ENCODE measurements at places on chromosomes 2 and 18. TPM values are rescaled to one million over a fixed set of nuclear protein-coding genes. Genes with fewer than 3 reads are reported as not detected.
A peak's percentile ranks its signal among the peaks of the same experiment; 100 is the strongest.

DNA sequence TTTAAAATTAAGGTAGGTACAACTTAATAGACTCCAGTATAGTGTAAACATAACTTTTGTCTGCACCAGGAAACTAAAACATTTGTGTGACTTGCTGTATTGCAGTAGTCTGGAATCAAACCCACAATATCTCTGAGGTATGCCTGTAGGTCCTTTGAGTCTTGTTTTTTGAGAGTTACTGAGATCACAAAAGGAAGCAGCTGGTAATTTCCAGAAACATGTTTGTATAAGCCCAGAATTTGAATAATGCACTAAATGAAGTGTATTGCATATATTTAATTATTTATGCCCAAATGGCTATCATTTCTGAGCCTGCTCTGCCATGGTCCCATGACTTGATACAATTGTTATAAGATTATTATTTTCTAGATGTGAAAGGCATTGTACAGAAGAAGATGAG is 143.3 kb upstream of the LYPD6 start:
- DNase-seq = no peak
- no peaks in the 10 kb centered on the region for H3K36me3 ChIP-seq

GRCh38 chr18:67145586-67146292 is 370.8 kb downstream of the DSEL start:
- no peak overlapping the region for H3K27ac ChIP-seq
- no peaks in the 10 kb centered on the region for H3K4me1 ChIP-seq
- H3K27me3 ChIP-seq = no peaks in the 10 kb centered on the region
- H3K36me3 ChIP-seq = no peaks in the 10 kb centered on the region

IAH1 gene
- 72.1 TPM for total RNA-seq

TUBA3E gene
- not detected for total RNA-seq

DNA sequence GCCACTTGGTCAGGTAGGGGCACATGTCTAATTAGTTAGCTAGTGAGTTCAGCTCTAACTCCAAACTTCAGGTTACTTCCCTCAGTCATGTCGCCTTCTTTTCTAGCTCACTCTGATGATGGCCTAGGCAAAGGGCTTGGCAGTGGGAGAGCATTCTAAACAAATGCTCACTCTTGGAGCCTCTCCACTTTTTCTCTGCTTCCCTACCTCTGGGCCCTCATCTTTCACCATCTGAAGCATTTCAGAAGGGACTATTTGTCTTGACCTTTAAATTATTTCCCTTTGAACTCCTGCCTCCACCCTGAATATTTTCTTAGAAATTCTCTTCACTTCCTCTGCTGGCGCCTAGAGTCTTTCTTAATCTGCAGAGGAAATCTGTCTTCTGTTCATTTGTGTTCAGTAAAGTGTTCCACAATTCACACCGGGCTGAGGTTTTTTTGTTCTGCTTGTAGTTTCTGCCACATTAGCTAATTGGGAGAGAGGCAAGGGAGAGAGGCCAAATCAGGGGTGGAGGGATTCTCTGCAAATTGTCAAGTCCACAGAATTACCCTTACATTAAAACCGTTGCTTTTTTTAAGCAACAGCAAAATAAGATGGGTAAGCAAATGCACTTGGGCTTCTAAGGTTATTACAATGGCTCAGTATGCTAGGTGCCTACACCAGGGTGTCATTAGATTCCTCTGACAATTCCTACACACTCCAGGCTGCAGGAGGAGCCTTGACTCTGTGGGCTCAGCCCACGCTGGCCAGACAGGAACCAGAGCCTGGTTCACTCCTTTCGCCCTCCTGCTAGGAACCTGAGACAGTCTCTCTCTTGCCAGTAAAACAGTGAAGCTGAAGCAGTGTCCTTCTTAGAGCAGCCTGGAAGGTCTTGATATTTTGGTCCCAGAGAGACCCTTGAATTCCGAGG is 5.5 kb downstream of the MSGN1 start:
- DNase-seq = no peak
- no peak overlapping the region for H3K4me3 ChIP-seq
- peaks cover 8% of the 10 kb centered on the region for H3K4me1 ChIP-seq
- H3K36me3 ChIP-seq = no peaks in the 10 kb centered on the region
- H3K27ac ChIP-seq = no peak overlapping the region

DNA sequence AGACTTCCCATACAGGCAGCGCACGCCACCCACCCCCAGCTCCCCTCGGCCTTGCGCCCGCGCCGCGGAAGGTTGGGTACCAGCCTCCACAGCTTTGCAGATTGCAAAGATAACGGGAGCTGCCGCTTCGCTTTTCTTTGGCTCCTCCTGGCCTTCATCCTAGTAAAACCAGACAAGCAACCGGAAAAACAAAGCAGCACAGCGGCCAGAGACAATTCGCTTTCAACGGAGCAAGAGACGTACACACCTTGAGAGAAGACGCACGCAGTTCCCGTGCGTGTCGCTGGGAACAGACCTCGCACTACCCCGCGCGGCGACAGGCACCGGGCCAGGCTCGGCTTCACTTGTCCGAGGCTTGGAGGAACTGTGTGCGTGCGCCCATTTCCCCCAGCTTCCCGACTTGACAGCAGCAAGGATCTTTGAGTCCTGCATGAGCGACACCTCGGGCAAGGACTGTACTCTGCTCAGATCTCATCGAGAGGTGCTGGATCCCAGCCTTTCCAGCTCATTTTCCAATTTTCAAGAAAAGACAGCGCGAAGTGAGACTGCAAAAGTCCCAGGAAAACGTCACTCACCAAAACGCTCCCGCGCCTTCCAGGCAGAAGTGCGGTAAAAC is 964 bp downstream of the ZBTB7C start:
- peak overlapping the region; percentile 54 for H3K4me3 ChIP-seq
- peaks cover 72% of the 10 kb centered on the region for H3K27me3 ChIP-seq
- no peak for DNase-seq
- H3K4me1 ChIP-seq = peaks cover 16% of the 10 kb centered on the region

GRCh38 chr2:41836948-41837347 is 210.9 kb upstream of the PKDCC start:
- peaks cover 10% of the 10 kb centered on the region for H3K4me1 ChIP-seq
- H3K36me3 ChIP-seq = no peaks in the 10 kb centered on the region
- no peak overlapping the region for H3K27ac ChIP-seq
- peak; percentile 47 for DNase-seq

DNA sequence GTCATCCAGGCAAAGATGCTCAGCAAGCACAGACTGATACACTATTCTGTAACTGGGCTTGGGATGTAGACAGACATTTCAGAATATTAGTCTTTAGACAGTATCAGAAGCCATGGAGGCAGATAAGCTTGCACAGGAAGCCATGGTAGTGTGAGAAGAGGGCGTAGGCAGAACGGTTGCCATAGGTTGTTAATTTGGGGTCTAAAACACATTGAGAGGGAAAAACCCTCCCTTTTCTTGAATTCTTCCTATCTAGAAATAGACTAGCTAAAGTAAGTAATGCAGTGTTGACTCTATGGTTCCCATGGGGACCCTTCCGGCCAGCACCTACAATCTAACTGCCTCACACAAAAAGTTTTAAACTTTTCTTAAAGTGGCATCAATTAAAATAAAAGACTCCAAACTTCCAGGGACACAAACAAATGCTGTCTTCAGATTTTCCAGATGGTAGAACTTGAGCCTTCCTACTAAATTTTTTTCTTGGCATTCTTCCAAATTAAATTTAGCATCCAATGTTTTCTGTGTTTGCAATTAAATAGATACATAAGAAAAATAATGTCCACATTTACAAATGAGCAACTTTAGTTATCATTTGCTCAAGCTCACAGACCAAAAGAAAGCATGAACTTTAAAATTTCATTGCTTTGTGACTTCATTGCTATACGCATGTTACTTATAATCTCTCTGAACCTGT is 1.9 kb downstream of the PRKRA start:
- peaks cover 28% of the 10 kb centered on the region for H3K4me1 ChIP-seq
- H3K27me3 ChIP-seq = no peaks in the 10 kb centered on the region
- H3K27ac ChIP-seq = peak overlapping the region; percentile 9
- DNase-seq = no peak

DNA sequence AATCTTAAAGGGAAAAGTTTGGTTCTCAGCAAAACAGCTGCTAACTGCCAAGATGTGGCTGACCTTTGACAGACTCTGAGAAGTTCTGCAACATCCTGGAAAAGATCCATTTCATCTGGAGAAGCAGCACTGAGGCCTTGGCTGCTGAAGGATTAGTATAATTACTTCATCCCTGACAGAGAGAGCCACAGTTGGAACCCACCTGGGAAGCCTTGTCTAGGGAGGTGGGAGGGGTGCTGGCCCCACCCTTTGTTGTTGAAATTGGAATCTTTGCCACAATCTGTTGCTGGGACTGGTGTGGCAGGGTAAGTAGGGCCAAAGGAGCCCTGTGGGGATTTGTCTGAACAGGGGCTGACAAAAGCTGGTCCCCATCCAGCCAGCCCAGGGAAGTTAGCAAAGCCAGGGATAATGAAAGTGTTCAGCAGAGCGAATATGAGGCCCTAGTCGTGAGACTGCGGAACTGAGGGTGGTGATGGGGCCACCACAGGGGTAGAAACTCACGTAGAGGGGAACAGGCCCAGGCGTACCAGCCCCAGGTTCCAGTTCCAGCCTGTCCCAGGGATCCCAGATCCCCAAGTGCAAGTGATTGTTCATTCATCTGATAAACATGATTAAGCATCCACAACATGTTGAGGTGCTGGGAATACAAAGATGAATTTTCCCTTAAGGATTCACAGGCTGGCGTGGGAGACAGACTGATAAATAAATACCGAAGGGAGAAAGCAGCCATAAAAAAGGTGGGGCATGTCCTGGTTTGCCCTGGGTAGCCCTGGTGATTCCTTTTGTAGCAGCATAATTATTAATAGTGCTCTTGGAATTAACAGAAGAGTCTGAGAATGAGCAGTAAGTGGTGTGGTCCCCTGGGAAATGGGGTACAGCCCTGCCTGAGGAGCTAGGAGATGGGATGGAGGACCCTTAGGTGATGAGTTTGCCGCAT is 60.0 kb downstream of the MYO1B start:
- DNase-seq = no peak
- H3K4me1 ChIP-seq = no peaks in the 10 kb centered on the region
- H3K4me3 ChIP-seq = no peak overlapping the region
- no peak overlapping the region for H3K27ac ChIP-seq
- H3K27me3 ChIP-seq = peaks cover 7% of the 10 kb centered on the region

CRYGD gene
- total RNA-seq = not detected

ARHGAP15 gene
- 152 TPM for total RNA-seq

GRCh38 chr2:98335271-98335670 is 11.0 kb upstream of the CNGA3 start:
- no peaks in the 10 kb centered on the region for H3K4me1 ChIP-seq
- no peak overlapping the region for H3K4me3 ChIP-seq
- peaks cover 42% of the 10 kb centered on the region for H3K27me3 ChIP-seq

DNA sequence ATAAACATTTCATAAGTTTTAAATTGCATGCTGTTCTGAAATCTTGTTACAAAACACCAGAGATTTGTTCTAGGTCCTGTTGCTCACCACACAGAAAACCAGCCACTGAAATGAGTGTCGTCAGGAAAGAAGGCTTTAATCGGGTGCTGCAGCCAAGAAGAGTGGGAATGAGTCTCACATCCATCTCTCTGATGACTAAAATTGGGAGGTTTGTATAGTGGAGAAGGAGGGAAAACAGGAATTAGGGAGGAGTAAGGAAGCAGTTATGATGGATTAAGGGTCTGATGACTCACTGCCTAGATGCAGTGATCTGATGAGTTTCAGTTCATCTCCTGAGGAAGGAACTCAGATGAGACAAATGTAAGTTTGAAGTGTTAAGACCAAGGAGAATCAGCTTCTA is 42.1 kb upstream of the GPR39 start:
- no peak overlapping the region for H3K27ac ChIP-seq
- no peak for DNase-seq
- H3K4me3 ChIP-seq = no peak overlapping the region
- H3K36me3 ChIP-seq = no peaks in the 10 kb centered on the region
- H3K27me3 ChIP-seq = no peaks in the 10 kb centered on the region
- H3K4me1 ChIP-seq = no peaks in the 10 kb centered on the region

DNA sequence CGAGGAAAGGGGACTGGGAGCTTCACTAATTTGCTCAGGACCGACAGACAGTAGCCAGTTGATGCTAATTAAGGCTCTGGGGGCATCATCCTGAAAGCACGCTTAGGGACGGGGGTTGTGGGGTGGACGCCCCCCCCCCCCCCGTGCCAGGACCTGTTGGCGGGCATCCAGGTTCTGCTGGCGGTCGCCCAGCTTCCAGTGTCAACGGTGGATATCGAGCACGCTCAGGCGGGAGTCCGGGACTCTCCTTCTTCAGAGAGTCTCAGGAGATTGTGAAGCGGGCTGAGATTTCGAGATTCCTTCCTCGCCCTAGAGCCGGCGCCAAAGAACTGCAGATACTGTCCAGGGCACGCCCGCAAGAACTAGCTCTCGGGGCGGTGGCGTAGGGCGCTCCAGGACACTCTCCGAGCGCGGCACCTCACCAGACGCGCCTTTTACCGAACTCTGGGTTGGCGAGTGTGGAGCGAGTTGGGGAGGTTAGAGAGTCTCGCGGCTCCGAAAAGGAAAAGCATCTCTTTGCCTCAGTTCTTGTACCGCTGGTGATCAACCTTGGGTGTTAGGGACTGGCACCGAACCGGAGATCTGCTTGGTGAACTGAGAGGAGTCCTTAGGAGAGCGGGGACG is 5.6 kb downstream of the RAX start:
- no peak overlapping the region for H3K4me3 ChIP-seq
- DNase-seq = no peak
- H3K27ac ChIP-seq = no peak overlapping the region
- peaks cover 3% of the 10 kb centered on the region for H3K36me3 ChIP-seq
- peaks cover 18% of the 10 kb centered on the region for H3K4me1 ChIP-seq

DNA sequence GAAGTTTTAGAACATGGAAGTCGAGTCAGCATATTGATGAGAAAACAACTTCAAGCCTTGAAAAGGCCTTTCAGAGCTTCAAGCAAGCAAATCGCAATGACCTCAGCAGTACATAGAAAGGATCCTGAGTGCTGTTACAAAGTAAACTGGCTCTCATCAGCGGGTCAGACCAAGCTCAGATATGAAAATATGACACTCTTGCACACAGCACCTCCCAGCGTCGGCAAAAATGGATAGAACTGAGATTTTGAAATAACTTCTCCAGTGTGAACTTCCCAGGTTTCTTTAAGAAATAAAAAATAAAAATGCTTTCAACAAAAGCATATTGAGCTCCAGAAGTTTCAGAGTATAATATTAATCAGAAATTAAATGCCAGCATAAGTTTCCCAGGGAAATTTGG is 296.9 kb downstream of the FBXO15 start:
- H3K27me3 ChIP-seq = peaks cover 2% of the 10 kb centered on the region
- no peak overlapping the region for H3K27ac ChIP-seq
- DNase-seq = no peak
- no peak overlapping the region for H3K4me3 ChIP-seq

DNA sequence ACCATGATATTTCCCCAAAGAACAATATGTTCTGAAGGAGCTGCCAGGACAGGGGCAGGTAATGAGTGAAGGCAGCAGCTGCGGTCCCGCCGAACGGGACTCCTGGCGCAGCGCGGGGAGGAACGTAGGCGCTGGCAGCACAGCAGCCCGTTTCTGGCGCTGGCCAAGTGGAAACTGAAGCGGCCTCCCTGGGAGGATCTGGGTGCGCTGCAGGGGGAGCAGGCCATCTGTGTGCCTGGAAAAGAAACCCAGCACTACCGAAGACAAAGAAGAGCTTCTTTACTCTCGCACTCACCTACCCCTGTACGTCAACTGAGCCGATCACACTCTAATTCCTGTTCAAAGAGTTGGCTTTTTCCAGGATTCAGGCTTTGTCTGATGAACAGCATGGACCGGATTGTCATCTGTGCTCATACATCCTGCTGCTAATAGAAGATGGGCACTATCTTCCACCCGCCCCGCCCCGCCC is 11.8 kb downstream of the G6PC2 start:
- H3K27ac ChIP-seq = no peak overlapping the region
- DNase-seq = no peak
- H3K36me3 ChIP-seq = peaks cover 9% of the 10 kb centered on the region
- H3K4me1 ChIP-seq = peaks cover 14% of the 10 kb centered on the region

- no peaks in the 10 kb centered on the region for H3K4me1 ChIP-seq
- peaks cover 23% of the 10 kb centered on the region for H3K27me3 ChIP-seq
- no peak overlapping the region for H3K27ac ChIP-seq
- no peak for DNase-seq
- no peaks in the 10 kb centered on the region for H3K36me3 ChIP-seq
Measured at GRCh38 chr2:144560251-144560650, 40.3 kb upstream of the ZEB2 start.

FBXO48 gene
- total RNA-seq = 3.4 TPM
